ENCODE measurements at places on chromosomes 7 and 10. TPM values are rescaled to one million over a fixed set of nuclear protein-coding genes. Genes with fewer than 3 reads are reported as not detected.

GRCh38 chr10:129323879-129324278, 143.2 kb upstream of the MGMT start:
- no peak for DNase-seq

Gene CISD1
- total RNA-seq: 64.1 TPM

GRCh38 chr10:70856454-70856853, 31.9 kb downstream of the PCBD1 start:
- DNase-seq: no peak

- DNase-seq: no peak
Measured at GRCh38 chr10:5904227-5904626, 14.2 kb downstream of the FBH1 start.

DNA sequence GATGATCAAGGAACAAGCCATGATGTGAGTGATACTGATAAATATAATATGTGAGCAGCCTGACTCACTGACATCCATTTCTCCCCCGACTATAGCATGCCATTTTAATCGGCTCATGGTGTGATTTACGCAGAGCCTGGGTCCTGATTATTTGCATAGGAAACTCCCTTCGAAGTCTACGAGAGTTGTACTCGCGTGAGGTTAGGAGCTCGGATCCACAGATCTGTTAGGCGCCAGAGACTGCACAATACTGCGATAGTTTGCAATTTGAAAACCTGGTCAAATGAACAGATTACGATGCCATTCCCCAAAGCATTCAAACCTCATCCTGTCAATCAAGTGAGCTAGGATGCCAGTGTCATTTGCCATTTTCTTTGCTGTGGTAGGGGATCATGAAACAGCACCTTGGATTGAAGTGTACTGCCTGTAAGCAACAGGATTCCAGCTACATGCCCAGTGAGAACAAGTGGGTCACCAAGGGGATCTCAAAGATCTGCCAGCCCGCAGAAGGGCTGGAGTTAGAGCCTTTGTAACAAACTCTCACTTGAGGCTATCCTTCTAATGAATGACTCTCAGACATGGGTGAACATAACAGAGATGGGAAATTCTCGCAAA, 158.3 kb downstream of the FRMD4A start:
- no peak for DNase-seq

Gene PRPS1L1
- not detected for total RNA-seq

DNA sequence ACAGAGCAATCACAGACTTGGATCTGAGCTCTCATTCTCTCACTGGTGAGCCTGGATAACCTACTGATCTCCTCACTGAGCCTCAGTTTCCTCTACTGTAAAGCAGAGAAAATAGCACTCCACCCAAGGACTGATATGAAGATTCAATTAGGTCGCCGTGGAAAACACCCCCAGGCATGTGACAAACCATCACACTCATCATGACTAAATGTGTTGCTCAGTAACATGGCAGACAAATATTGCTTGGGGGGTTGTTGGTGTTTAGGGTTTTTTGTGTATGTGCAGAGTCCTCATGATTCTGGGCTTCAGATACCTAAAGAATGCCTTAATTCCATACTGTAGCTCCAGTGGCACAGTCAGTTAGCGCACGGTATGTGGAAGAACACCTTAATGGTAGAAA, 122.1 kb upstream of the TCF7L2 start:
- no peak for DNase-seq

All from Panc1 (cell line).